ENCODE measurements at places on chromosomes 5 and 9.

GRCh38 chr9:69759021-69759420, 790 bp downstream of the PTAR1 start:
- DNase-seq: no peak

- peak; percentile 69 for DNase-seq
These were observed 15.8 kb upstream of the GLIS3 start for GRCh38 chr9:4315582-4316215.

GRCh38 chr5:82560561-82560960, 282.4 kb upstream of the RPS23 start:
- DNase-seq: no peak

GRCh38 chr9:136180586-136180985, 24.3 kb downstream of the LHX3 start:
- no peak for DNase-seq

DNA sequence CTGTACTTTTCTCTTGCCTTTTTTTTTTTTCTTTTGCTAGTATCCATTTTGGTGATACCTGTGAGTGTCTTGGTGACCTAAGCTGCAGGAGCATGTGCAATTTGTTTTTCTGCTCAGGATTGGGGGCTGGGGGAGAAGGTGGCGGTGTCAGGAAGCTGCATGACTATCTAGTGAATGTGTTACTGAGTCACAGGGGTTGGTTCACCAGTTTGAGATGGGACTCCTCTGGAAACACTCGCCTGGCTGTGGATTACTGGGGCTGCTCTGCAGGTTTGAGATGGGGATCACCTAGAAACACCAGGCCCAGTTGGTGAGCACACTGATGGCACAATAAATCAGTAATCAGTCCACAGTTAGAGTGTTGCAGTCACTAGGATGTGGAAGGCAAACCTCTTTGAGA, 447.9 kb downstream of the SPATA31D1 start:
- no peak for DNase-seq

GRCh38 chr9:21751998-21752397, 50.4 kb upstream of the MTAP start:
- DNase-seq: no peak

- DNase-seq: no peak
These were observed 29.9 kb downstream of the SKP1 start for GRCh38 chr5:134146651-134147518.

DNA sequence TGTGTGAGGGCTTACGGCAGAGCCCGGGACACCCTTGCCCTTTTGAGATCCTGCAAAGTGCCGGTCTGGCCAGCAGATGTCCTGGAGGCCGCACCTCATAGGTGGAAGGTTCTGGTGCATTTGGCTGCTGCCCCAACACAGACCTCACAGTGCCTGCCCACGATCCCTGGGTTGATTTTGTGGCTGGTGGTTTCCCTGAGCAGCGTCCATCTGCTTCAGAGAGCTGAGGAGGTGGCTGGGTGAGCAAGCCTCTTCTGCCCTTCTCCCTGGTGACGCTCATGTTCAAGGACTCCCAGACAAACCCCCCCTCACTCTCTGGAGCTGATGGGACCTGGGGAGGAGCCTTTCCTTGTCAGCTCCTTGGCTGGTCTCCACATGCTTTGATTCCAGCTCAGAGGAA, 18.9 kb downstream of the BNIP1 start:
- no peak for DNase-seq

DNA sequence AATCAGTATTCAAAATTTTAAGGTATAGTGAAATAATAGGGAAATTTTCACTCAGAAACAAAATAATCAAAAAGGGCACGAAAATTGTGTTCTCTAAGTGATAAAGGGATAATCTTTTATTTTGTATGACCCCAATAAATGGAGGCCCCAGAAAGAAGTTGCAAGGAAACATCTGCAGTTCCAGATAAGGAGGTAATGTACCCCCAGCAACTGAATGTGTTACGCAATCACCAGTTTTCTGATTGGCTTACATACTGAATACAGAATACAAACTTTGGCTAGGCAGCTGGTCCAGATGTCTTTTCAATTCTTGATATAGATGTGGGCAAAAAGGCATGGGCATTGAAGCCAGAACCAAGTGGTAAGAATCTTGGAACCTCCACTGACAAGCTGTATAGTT, 1.7 kb upstream of the TOPORS start:
- DNase-seq: no peak

GRCh38 chr9:108245331-108245730, 610.5 kb downstream of the ACTL7B start:
- no peak for DNase-seq

- no peak for DNase-seq
These were observed 14.6 kb downstream of the CLPTM1L start for GRCh38 chr5:1330146-1330846.

DNA sequence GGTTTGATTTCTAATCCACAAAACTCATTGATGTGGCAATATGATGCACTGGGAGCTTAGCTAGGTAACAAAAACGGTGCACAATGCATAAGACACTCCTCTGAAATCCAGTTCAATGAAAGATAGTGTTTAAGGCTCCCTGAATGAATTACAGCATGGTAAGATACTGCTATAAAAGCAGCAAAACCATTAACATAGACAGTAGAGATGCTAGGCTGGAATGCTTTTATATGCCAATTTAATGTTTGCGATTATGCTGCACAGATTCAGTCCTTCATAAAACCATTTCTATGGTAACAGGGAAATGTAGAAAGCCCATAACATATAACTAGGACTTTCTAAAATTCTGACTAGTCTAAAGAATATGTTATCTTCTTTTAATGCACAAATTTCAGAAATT, 180.8 kb upstream of the NUDT12 start:
- DNase-seq: no peak

- no peak for DNase-seq
These were observed 286.0 kb downstream of the NR2F1-AS1 start for GRCh38 chr5:93294996-93295395.

- DNase-seq: no peak
These were observed 47.1 kb downstream of the PRELID2 start for GRCh38 chr5:145787996-145788395.

- no peak for DNase-seq
These were observed 28.5 kb upstream of the SLC6A3 start for GRCh38 chr5:1473746-1474145.

DNA sequence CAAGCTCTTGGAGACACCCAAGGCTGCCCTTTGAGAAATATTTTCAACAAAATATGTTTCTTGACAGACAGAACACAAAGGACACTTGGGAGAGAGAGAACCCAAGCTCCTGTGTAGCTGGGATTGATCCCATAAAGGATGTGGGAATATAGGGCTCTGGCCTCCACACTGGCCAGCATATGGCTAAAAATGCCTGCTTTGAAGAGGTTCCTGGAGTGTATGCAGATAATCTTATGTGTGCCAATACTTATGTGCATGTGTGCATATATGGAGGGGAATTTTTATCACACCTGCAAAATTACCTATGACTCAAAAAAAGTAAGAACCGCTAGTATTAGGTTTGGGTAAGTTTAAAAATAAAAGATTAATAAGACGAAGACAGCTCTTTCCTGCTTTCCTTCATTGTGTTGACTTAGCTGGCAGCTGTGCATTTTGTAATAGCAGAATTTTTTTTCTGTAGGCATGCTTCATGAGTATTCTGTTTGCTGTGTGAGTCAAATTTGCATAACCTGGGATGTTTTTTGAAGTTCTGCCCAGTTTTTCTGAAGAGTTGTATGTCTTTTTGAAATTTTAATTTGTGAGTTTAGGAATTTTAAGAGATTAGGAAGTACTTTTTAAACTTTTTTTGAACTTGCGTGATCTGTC, 42.6 kb downstream of the HACD4 start:
- no peak for DNase-seq

- DNase-seq: no peak
These were observed 47.1 kb upstream of the SIMC1 start for GRCh38 chr5:176190886-176191755.

DNA sequence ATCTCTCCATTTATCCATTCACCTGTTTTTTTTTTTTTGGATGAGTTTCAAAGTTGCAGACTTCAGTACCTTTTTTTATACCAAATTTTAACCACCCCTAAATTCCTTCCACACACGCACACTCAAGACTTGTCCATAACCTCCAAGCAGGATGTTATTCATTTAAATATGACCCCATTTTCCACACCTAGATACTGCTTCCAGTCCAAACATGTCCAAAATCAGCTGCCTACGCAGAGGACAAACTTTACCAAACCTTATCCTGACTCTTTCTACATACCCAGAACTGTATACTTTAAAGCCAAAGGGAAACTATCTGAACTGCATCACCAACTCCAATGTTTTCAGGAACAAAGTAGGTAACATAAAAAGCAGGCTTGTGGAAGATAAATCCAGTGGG, 36.0 kb upstream of the FYB1 start:
- DNase-seq: no peak

DNA sequence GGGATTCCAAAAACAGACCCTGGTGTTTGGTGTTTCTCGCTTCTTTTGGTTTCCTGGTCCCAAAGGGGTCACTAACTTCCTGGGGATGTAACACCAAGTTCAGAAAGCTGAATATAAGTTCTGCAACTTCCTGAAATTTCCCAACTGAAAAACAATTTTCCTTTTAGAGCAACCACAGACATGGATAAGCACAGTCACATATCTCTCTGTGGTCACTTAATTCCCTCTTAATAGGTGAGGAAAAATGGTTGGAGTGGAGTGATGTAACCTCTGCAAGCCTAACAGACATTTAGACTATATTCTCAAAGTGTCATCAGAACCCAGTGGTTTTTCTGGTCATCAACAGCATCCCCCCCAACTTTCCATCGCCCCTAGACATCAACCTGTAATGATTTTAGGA, 135.3 kb downstream of the PRELID2 start:
- DNase-seq: no peak

- DNase-seq: no peak
These were observed 1.0 kb downstream of the FREM1 start for GRCh38 chr9:14909181-14909580.

- DNase-seq: no peak
These were observed 1.6 kb downstream of the CARD19 start for GRCh38 chr9:93097511-93098201.

- no peak for DNase-seq
These were observed 216.8 kb upstream of the PIK3R1 start for GRCh38 chr5:67998709-67999261.

GRCh38 chr9:129382281-129383018, 204.4 kb upstream of the IER5L start:
- no peak for DNase-seq

- no peak for DNase-seq
These were observed 1.9 kb upstream of the ARSI start for GRCh38 chr5:150304481-150305081.

- no peak for DNase-seq
These were observed 78.1 kb upstream of the CDK20 start for GRCh38 chr9:88052321-88052965.

- no peak for DNase-seq
These were observed 1.6 kb downstream of the FIBCD1 start for GRCh38 chr9:130937146-130938076.

GRCh38 chr9:97632248-97632984, 752 bp downstream of the TSTD2 start:
- peak; percentile 53 for DNase-seq

GRCh38 chr9:34998266-34998665, 8.7 kb downstream of the DNAJB5 start:
- no peak for DNase-seq

- DNase-seq: peak; percentile 73
These were observed 12.3 kb downstream of the GFI1B start for GRCh38 chr9:132990781-132991180.

DNA sequence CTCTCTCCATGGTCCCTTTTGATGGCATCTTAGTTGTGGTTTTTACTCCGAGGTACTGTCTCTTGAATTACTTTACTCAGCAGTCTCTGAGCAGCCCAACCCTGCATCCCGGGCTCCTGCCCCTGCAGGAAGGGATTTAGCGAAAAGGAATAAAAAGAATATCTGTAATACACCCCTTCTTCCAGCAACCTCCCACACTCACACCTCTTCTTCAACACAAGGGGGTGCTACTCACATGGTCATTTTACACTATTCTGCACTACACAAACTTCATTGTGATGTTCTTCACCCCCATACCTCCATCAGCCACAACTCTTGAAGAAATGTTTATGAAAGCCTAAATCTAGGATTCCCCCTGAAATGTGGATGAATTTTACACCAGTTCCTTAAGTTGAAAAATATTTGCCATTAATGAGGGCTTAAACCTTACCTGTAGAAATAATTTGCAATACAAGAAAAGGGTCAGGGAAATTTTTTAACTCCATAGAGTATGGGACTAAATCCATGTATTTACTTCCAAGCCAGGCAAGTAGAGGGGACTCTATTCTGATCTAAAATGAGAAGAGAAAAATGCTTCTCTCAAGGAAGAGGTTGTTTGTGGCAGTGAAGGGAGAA, 26.0 kb downstream of the TPD52L3 start:
- peak; percentile 53 for DNase-seq

- peak; percentile 72 for DNase-seq
These were observed 36.7 kb upstream of the KCNIP1 start for GRCh38 chr5:170466988-170467707.

- DNase-seq: no peak
These were observed 144.1 kb downstream of the CCDC171 start for GRCh38 chr9:15696979-15697378.

DNA sequence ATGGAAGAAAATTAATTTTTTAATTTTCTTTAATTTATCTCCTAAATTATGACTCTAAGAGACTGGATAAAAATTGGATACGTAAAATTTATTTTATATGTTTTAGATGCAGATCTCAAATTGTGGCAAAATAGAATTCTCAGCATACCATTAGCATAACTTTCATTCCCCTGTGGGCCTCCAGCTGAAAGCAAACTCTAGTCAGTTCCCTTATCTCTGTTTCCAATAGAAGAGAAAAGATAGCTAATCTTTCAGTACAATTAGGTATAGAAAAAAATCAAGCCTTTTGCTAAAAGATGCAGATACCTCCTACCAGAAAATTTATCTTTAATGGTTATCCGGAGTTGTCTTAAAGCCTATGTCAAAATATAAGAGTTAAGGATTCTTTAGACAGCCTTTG, 1530.6 kb downstream of the EFNA5 start:
- no peak for DNase-seq

DNA sequence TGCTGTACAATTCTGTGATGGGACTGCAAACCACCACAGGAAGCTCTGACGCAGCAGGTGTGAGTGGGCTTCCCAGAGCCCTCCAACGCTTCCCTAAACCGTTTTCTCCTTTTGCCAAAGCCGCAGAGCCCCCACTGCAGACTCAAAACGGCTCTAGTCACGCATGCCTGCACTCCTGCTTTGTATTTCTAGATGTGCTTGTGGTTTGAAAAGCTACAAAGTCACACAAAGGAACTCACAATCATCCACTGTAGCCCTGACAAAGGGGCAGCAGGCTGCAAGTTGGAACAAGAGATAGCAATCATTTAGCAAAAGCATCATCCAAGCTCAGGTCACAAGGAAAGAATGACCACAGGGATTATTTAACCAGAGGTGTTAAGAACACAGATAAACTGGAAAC, 79.3 kb downstream of the PTPN3 start:
- no peak for DNase-seq
